ENCODE measurements at places on chromosomes 1 and 21.

DNA sequence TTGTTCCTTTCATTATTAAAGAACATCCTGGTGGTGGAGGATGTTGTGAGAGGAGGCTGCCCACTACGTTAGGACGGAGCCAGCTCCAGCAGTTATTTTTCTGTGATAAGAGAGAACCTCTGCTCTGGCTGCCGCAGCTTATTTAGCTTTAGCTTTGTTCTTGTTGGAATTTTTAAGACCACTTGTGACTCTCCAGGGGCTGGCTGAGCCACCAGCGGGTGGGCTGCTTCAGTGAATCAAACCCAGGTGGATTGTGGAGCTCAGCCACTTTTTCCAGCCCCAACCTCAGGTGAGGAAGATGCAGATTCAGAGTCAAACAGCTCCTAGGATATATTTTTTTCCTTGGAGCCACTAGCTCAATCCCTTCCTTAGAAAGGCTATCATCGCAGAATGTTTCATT, 83.1 kb upstream of the CTTNBP2NL start:
- no peak for DNase-seq

GRCh38 chr1:177969109-177969508, 749 bp downstream of the SEC16B start:
- DNase-seq, result no peak

DNA sequence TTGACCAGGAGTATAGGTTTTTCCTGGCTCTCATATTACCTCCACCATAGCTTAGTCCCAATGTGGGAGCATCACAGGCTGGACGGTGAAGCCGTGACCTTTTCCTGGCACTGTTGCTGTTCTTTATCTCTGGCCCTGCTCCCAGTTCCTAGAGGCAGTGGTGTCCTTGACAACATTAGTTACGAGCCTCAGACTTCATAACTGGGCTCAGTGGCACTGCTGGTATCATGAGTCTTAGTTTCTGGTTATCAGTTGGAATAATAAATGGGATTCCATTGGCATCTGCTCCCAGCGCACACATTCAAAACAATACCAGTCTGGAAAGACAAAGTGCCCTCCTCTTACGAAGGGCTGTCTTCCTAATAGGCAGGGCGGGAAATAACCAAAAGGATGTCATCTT, 8.0 kb downstream of the RNPEP start:
- no peak for DNase-seq

DNA sequence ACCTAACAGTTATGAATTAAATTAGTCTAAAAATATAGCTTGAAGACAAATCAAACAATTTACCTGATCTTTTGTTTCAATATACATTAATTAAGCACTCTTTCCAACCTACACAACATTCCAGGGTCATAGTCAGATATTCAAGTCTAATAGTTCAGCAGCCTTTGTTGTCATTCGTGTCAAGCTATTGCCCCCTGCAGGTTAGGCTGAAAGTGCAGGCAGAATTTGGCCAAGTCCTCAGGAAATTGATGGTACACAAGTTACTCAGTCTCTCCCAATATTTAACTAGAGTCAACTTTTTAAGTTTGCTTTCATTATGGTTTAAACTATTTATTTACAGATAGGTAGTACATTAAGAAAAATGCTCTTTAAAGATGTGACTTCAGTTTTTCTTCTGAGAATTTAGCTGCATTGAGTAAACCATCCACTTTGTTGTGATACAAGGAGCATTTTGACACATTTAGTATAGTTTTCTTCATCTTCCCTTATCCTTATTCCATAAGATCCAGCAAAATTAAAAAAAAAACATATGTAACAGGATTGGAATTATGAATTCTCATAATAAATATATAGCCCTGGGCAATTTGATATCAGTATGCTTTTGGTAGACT, 130.3 kb upstream of the DPYD start:
- DNase-seq, result peak; percentile 70

DNA sequence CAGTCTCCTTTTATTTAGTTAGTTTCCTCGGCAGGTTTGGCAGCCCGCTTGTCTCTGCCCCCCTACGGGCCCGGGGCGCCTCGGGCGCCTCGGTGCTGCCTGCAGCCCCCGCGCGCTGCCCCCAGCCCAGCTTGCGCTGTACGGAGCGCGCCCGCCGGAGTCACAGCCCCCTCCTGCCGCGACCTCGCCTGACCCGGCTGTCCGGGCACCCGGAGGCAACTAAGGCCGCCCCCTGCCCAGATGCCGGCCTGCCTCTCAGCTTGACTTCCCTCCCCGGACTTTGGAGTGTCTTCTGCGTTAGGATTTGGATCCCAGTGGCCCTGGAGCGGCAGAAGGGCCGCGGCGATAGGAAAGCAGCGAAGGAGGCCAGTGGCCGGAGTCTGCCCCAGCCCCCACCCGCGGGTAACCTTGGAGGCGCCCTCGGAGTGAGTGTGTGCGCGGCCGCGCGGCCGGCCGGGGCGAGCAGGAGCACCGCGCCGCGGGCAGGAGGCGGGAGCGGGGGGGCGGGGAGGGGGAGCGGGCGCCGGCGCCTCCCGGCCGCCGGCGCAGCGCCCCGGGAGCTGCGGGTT, 7.6 kb downstream of the CDKN2C start:
- no peak for DNase-seq

GRCh38 chr1:94790246-94790645, 29.9 kb upstream of the SLC44A3 start:
- DNase-seq, result no peak

GRCh38 chr1:216937491-216937890, 214.3 kb upstream of the ESRRG start:
- no peak for DNase-seq

DNA sequence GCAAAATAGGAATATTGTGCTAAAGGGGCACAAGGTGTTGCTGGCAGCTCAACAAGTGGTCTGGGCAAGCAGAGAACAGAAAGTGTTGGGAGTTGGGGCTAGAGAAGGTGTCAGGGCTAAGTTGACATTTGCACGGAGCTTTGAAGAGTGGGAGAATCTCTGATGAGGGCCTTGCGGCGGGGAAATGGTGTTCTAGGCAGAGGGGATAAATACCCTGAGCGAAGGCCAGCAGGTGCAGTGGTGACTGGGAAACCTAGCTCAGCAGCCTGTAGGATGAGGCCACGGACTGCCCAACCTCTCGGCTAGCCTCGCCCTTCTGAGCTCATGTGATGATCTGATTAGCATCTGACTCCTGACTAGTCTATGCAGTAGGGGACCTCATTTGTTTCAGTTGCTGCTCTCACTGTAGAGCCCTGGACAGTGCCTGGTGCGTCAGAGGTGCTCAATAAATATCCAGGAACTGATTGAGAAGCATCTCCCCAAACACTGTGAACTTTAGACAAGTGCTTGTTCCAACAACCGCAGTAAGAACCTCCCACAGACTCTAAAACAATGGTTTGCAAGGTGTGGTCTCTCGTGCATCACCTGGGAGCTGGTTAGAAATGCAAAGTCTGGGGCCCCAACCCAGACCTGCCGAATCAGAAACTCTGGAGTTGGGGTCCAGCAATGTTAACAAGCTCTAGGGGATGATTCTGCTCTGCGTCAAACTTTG, 1.0 kb upstream of the FOXO6 start:
- no peak for DNase-seq

GRCh38 chr1:185373813-185374529, 56.9 kb upstream of the IVNS1ABP start:
- DNase-seq, result no peak

- peak; percentile 71 for DNase-seq
These were observed 283.7 kb downstream of the ZNF648 start for GRCh38 chr1:181777812-181778211.

GRCh38 chr1:231385416-231385748, 36.7 kb downstream of the EGLN1 start:
- no peak for DNase-seq

DNA sequence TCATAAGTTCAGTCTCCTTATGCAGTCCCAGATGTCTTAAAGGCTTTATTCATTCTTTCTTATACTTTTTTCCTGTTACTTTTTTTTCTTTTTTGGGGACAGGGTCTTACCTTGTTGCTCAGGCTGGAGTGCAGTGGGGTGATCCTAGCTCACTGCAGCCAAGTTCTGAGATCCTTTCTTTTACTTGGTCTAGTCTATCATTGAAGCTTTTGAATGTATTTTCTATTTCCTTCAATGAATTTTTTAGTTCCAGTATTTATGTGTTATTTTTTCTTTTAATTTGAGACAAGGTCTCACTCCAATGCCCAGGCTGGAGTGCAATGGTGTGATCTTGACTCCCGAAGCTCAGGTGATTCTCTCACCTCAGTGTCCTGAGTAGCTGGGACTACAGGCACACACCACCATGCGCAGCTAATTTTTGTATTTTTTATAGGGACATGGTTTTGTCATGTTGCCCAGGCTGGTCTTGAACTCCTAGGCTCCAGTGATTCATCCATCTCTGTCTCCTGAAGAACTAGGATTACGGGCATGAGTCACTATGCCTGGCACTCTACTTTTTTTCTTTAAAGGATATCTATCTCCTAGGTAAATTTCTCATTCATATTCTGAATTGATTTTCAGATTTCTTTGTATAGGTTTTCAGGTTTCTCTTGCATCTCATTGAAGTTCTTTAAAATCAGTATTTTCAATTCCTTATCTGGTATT, 26.1 kb upstream of the GTF2B start:
- DNase-seq, result no peak

GRCh38 chr1:149929856-149930255, 2.3 kb upstream of the SF3B4 start:
- no peak for DNase-seq

- no peak for DNase-seq
These were observed 51.5 kb downstream of the DNAI4 start for GRCh38 chr1:66873111-66873510.

DNA sequence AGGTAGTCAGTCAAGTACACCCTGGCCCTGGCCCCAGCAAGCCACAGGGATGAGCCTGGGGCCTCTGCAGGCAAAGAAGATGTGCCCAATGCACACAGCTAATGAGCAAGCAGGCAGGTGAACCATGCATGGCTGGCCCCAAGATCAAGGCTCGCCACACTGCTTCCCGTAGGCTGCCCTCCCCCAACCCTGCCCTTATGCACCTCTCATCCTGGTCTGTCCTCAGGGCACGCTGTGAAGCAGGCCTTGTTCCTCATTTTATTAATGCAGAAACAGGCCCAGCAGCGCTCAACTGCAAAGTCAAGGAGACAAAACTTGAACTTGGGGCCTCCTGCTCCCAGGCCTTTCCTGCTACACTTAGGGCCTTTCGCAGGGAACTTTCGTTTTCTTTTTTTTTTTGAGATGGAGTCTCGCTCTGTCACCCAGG, 35.6 kb upstream of the ID3 start:
- DNase-seq, result no peak

GRCh38 chr1:192713921-192714320, 78.0 kb downstream of the RGS13 start:
- no peak for DNase-seq

DNA sequence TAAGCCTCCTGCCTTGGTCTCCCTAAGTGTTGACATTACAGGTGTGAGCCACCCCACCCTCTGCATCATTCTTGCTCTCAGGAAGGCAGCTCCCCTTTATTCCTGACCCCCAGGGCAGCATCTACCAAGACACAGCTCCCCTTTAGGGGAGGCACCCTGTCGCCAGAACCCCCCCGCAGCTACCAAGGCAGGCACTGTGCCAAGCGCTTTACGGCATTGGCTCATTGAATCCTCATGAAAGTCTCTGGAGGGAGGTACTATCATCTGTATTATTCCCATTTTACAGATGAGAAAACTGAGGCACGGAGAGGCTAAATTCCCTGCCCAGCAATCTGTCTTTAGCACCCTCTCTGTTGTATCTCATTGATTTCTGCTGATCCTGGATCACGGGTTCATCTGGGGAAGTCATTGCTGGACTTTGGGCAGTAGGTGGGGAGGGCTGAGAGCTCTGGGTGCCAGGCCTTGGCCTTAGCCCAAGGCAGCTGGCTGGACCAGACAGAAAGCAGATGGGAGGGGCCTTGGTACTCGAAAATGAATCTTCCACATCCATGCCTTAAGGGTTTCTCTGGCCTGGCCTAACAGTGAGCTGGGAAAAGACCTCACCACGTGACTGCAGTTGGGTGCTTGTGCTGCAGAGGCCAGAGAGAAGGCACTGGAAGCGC, 5.9 kb downstream of the PLOD1 start:
- no peak for DNase-seq

DNA sequence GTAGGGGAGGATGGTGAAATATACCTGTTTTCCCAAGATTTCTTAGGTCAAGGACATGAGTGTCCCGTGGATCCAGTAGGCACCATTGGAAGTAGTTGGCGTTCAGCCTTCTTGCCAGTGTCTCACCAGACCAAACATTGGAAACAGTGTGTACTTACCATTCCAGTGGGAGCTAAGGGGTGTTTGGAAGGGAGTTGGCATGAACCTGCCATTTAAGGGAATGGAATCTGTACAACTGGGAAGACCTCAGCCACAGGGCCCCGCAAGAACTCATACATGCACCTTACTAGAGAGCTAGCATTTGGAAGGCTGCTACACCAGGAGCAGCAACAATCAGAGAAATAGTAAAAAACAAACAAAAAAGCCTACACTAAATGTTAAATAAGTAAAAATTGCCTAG, 12.7 kb downstream of the ATP5PF start:
- no peak for DNase-seq

- peak; percentile 27 for DNase-seq
These were observed 3.6 kb downstream of the CR1 start for GRCh38 chr1:207499573-207499972.

GRCh38 chr21:34333121-34333739, 30.6 kb upstream of the KCNE2 start:
- peak; percentile 37 for DNase-seq

- DNase-seq, result no peak
These were observed at the start of gene TSPEAR for GRCh38 chr21:44711327-44712202. TSPEAR (minus strand) TSS chr21:44711572; CDS start chr21:44711514, 58 bp downstream.

DNA sequence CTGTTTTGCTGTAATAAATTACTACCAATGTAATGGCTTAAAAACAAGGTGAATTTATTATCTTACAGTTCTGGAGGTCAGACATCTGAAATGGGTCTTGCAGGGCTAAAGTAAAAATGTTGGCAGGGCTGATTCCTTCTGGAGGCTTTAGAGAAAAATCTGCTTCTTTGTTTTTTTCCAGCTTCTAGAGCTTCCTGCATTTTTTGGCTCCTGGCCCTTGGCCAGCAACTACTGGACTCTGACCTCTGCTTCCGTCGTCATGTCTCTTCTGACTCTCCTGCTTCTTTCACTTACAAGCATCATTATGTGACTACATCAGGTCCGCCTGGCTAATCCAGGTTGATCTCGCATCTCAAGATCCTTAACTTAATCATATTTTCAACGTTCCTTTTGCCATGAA, 350.9 kb downstream of the S1PR1 start:
- DNase-seq, result no peak

DNA sequence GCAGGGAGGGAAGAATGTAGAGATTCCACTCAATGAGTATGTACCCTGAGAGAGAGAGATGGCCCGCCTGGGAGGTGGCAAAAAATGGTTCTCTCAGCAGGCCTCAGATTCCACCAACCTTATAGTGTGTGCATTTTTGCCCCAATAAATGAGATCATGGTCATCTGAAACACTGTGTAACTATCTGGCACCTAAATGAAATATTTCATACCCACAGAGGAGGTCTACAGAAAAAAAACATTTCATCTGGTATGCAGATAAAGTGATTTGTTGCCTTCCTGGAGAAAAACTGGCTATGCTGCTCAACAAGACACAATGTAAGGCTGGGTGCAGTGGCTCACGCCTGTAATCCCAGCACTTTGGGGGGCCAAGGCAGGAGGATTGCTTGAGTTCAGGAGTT, 4.9 kb downstream of the TMCO2 start:
- DNase-seq, result no peak

GRCh38 chr1:151222130-151222529, 23.8 kb downstream of the PIP5K1A start:
- no peak for DNase-seq

Measured in kidney glomerular epithelial cell (primary cell).